Left kidney (tissue), 8 donors: ENCODE measurements at places on chromosomes 1 and 21. TPM values are rescaled to one million over a fixed set of nuclear protein-coding genes. Genes with fewer than 3 reads are reported as not detected.

The RGS18 gene
- 1.8 TPM for polyA plus RNA-seq

The HSPB7 gene
- 2.5 TPM for polyA plus RNA-seq

The AVPR1B gene
- polyA plus RNA-seq: 0.85 TPM

The KCNQ4 gene
- polyA plus RNA-seq: 2.0 TPM
